Myometrial cell (primary cell): ENCODE measurements at places on chromosomes 12 and 14. TPM values are rescaled to one million over a fixed set of nuclear protein-coding genes. Genes with fewer than 3 reads are reported as not detected.

The TTC9 gene
- not detected in 2 replicates for total RNA-seq

The KRT6B gene
- total RNA-seq = not detected in 2 replicates

The KERA gene
- 0.18 TPM in 1 of 2 replicates, not detected in the other for total RNA-seq

The PZP gene
- not detected in 2 replicates for total RNA-seq

The CLEC9A gene
- total RNA-seq = not detected in 2 replicates

The FCF1 gene
- 21.0 and 34.0 TPM in 2 replicates for total RNA-seq

The GPR84 gene
- total RNA-seq = not detected in 2 replicates

The HOXC6 gene
- total RNA-seq = 0.86 and 2.5 TPM in 2 replicates

The BIN2 gene
- not detected in 2 replicates for total RNA-seq

The STX2 gene
- 32.3 and 48.2 TPM in 2 replicates for total RNA-seq

The KRT72 gene
- not detected in 2 replicates for total RNA-seq

The C12orf60 gene
- total RNA-seq = 1.4 and 1.9 TPM in 2 replicates

The CCDC197 gene
- not detected in 2 replicates for total RNA-seq

The FGF23 gene
- total RNA-seq = not detected in 2 replicates

The GALNT6 gene
- total RNA-seq = 37.5 and 39.7 TPM in 2 replicates
